GM10248 (cell line): ENCODE measurements at places on chromosomes 2 and 18.
A peak's percentile ranks its signal among the peaks of the same experiment; 100 is the strongest.

GRCh38 chr18:57389271-57389670 lies 36.9 kb downstream of the ST8SIA3 start:
- no peak for DNase-seq

- no peak for DNase-seq
Observed at GRCh38 chr2:45755585-45756335, 104.3 kb downstream of the PRKCE start.

DNA sequence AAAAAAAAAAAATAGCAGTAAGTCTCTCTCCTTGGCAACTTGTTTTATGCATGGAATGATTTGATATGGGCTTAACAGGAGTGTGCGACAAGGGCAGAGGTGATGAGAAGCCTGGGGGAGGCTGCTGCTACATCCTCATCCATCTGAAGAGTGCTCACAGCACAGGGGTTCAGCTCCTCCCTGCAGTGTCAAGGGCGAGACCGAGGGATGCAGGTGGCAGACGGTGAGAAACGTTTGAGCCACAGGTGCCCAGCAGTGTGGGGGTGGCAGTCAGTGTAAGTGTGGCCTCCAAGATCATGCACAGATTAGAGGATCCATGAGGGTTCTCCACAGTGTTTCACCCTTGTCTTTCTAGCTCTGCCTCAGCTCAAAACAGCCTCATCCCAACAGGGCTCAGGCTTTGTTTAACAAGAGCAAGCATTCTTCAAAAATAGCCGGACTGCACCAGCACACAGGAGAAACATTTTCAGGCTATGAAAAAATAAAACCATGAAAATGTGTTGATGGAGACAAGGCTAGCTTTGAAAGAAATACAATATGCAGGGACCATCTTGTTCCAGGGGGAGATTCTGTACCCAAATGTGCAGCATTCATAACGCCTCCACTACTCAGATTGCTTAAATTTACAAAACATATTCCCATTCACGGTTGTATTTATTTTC lies 324.5 kb upstream of the MYT1L start:
- no peak for DNase-seq

GRCh38 chr2:25421820-25422411 lies 80.2 kb upstream of the DNMT3A start:
- peak; percentile 52 for DNase-seq

DNA sequence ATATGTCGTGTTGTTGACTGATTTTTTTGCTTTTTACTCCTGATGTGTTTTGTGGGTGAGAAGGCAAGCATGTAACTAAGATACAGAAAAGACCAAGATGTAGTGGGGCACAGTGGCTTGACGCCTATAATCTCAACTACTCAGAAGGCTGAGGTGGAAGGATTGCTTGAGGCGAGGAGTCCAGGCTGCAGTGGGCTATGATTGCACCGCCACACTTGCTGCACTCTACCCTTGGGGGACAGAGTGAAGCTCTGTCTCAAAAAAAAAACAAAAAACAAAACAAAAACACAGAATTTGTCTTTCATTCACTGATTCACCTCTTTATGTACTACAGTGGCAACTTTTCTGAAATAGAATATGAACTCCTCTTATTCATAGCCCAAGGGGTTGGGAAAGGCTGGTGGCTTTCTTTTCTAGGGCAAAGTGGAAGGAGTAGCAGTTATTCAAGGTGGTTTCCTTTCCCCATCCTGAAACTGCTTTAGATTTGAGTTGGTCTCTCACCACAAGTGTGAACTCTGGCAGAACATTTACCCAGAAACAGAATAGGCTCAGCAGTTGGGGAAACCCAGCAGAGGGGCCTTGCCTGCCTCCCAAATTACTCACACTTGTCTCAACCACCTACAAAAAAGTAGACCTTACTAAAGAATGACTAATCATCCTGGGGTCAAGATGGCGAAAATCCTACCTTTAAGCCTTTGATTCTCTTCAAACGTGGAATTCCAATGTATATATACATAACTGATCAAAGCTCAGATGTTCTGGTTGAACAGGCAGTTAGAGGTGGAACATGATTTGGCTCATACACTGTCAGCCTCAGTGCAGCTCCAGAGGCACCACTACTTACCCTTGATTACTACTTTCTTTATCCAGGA lies 6.5 kb downstream of the TANK start:
- peak; percentile 61 for DNase-seq

- DNase-seq, result no peak
Observed at GRCh38 chr2:28565033-28565432, 69.2 kb downstream of the PLB1 start.

GRCh38 chr2:188725746-188726360 lies 248.3 kb upstream of the COL3A1 start:
- DNase-seq, result no peak

DNA sequence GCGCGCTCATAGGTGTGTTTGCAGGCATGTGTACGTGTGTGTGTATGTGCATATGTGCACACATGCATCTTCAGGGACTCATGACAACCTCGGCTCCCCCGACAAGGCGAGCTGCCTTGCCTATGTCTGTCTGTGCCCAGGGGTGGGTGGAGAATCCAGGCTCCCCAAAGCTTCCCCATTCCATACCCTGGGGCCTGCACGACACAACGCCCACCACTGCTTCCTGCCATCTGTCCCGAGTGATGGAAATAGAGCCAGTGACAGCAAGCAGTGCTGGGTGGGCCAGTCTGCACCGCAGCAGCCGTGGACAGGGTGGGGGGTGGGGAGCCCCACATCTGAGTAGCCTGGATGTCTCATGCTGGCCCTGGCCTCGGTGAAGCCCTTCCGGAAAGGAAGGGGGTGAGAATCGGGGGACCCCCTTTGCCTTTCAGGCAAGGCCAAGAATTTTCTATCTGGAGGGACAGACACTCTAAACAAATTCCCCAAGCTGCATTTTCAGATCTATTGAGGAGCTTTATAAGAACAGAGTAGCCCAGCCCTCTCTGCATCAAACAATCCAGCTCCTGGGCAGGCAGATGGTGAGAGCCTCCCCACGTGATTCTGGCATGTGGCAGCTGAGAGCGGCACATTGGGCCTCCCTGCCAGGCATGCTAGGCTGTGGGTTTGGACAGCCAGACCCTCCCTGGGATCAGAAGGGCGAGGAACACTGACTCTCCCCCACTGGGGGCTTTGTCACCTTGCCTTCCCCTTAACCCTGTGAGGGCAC lies 4.9 kb downstream of the KCNIP3 start:
- no peak for DNase-seq

DNA sequence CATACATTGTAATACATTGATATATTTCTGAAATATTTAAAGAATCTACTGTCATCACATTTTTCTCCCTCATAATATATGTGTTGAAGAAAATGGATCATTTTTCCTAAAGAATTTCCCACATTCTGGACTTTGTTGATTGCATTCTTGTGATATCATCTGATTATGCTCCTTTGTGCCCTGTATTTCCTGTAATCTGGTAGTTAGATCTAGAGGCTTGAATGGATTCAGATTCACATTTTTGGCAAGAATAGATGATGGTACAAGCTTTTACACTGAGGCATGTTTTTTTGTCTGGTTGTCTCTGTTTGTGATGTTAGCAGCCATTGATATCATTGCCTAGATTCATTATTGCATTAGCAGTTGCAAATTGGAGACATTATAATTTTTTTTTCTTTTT lies 13.4 kb downstream of the UBXN2A start:
- no peak for DNase-seq

- no peak for DNase-seq
Observed at GRCh38 chr2:176158855-176159662, 2.0 kb downstream of the HOXD3 start.

- no peak for DNase-seq
Observed at GRCh38 chr2:108616318-108616717, 82.0 kb downstream of the LIMS1 start.

- DNase-seq, result no peak
Observed at GRCh38 chr2:38720613-38721241, 30.4 kb downstream of the SRSF7 start.

DNA sequence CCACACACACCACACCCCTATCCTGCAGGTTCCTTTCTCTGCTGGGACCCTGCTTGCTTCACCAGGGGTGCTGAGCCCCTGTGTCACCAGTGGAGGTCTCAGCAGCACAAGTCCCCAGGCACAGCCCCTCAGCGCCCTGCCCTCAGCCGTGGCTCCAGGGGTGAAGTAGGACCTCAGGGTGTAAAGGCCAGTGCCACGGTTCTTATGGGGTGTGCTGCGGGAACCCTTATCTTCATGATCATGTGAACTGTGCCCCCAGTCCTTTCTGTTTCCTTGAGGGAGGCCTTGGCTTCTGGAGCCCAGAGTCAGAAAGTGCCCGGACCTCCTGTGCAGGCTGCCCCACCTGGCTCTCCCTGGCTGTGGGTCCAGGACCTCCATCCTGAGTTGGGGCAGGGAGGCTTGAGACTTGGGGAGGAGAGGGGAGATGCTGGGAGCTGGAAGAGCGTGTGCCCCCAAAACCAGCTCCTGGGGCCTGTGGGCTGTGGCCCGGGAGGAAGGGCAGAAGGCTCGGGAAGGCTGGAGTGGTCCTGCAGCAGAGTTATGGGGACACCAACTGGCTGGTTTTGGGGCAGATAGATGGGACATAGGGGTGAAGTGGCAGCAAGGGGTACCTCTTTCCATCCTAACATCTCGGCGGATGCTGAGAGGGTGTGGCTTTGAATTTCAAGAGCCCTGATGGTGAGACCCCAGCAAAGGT lies 20.2 kb upstream of the KLF11 start:
- no peak for DNase-seq

DNA sequence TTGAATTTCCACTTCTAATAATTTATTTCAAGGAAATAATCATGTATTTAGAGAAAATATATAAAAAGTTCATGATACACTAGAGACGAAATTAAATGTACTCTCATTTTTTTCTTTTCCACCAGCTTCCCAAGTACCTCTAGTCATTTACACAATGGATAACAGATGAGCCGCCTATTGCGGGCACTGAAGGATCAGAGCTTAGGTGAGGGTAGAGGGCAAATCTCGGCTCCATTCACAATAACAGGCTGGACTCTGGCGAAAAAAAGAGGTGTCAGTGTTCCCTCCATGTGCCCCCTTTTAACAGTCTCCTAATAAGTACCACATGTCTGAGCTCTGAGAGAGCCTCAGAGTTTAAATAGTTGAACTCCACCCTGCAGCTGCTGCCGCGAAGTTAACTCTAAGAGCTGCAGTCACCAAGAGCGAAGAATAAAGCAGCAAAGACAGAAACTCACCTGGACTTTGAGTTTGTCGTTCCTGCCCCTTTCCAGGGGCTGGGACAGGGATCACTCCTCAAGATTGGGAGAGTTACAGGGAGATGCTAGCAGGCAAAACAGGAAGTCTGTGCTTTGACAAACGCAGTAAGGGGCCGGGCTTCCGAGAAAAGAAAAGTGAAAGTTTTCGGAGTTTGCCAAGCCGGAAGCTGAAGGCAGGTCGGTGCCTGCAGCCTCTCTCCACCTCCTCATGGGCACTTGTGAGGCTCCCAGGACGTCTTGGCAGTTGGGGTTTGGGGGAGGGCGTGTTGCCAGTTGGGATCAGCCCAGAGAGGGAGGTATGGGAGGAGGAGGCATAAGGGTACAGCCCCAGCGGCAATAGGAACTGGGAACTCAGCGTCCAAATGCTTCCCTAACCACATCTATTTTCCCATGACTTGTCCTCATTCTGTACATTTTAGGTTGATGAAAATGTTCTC lies at the start of gene SP110:
SP110 (minus strand) TSS at position 566 of the 913 bp plus-strand sequence. CDS start 3,057 bp downstream, outside the sequence.
- peak; percentile 69 for DNase-seq

DNA sequence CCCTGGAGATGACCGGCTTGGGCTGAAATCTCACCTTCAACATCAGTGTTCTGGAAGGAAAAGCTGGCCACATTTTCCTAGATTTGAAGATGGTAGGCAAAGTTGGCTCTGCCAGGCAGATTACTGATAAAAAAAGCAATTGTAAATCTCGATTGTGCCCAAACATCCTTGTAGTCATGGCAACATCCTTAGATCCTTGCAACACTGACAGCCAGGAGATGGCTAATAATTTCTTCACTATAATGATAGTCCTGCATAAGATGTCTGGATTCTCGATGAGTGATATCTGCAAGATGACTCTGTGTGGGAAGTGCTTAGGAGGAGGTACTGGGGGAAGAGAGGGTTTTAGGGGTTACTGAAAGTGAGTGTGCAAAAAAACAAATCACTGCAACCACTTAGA lies 149.1 kb downstream of the FSHR start:
- no peak for DNase-seq

GRCh38 chr2:196233021-196233804 lies 61.8 kb upstream of the STK17B start:
- DNase-seq, result no peak

DNA sequence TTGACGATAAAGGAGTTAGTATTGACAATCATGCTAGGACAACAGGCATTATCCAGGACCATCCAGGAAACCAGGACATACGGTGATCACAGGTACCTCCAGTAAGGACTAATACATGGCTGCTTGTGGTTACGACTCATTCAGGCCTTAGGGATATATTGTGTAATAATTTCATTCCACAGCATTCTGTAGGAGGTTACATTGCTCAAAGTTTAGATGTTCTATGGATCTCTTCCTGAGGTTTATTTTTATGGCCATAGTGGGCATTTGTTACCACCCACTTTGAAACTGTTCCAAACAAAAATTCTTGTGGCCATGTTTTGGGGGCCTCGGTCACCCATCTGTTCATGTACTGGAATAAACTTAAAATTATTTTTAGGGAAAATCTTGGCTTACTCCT lies 431.6 kb downstream of the METTL4 start:
- no peak for DNase-seq

DNA sequence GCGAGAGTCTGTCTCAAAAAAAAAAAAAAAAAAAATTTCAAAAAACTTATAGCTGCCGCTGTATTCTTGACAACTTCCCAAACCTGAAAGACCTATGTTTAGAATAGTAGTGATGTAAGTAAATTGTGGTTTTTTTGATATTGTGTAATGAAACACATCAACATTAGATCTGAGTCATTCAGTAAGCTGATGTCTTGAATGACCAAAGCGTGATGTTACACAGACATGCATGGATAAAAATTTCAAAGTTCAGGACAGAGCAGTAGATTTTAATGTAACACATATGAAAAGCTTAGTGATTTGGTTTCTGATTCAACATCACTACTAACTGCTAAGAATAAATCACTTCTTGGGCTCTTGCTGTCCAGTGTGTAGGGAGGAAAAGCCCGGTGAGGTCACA lies 69.3 kb upstream of the MEX3C start:
- no peak for DNase-seq

DNA sequence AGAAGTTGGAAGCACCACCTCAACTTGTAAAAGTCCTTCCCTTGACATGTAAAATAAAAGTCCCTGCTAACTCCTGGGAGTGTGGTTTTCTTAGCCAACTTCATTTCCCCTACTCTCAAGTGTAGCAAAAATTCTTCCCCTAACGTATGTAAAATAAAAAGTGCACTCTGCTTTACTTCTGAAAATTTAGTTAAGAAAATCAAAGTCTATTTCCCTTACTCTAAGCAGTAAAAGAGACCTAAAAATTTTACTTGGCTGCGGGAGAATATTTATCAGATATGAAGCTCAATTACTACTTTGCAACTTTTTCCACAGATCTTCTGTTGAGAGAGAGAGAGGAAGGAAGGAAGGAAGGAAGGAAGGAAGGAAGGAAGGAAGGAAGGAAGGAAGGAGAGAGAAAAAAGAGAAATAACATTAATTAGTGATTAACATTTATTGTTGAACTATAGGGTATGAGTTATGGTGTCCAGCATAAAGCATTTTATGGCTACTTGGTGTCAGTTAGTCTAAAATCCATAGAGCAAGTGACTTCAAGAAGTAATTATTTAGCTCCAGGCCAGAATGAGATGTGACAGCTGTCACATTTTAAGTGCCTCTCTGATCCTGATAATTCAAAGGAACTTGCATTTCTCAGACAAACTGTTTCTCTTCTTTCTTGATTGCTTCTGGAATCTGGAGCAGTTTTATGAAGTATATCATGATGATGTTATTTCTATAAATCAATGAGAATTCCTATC lies 210.3 kb downstream of the TMX3 start:
- no peak for DNase-seq

- DNase-seq, result no peak
Observed at GRCh38 chr2:163652751-163653150, 83.1 kb downstream of the FIGN start.
